Foreskin keratinocyte (primary cell): ENCODE measurements at places on chromosomes 2 and 18. TPM values are rescaled to one million over a fixed set of nuclear protein-coding genes. Genes with fewer than 3 reads are reported as not detected.

Gene NLRC4
- polyA plus RNA-seq: not detected in 2 replicates

Gene ADGRF3
- polyA plus RNA-seq: not detected in 2 replicates

Gene GPBAR1
- 0.11 and 0.12 TPM in 2 replicates for polyA plus RNA-seq

Gene GYPC
- polyA plus RNA-seq: 0.03 TPM in 1 of 2 replicates, not detected in the other

Gene MALL
- polyA plus RNA-seq: 56.1 and 66.0 TPM in 2 replicates

Gene SLC30A3
- polyA plus RNA-seq: 0.04 TPM in 2 replicates

Gene KCNG2
- polyA plus RNA-seq: not detected in 2 replicates

Gene MPV17
- polyA plus RNA-seq: 91.3 and 93.6 TPM in 2 replicates

Gene C1GALT1C1L
- polyA plus RNA-seq: 0.27 TPM in 1 of 2 replicates, not detected in the other

Gene RPL37A
- polyA plus RNA-seq: 5,509 and 5,859 TPM in 2 replicates

Gene IL36G
- polyA plus RNA-seq: 0.43 and 0.50 TPM in 2 replicates

Gene ACMSD
- not detected in 2 replicates for polyA plus RNA-seq

Gene CIB4
- not detected in 2 replicates for polyA plus RNA-seq

Gene ARID5A
- polyA plus RNA-seq: 8.2 and 8.4 TPM in 2 replicates

Gene PDE11A
- 0.01 TPM in 1 of 2 replicates, not detected in the other for polyA plus RNA-seq

Gene PRLH
- polyA plus RNA-seq: not detected in 2 replicates

Gene GATA6
- 0.03 and 0.06 TPM in 2 replicates for polyA plus RNA-seq

Gene TDRD15
- polyA plus RNA-seq: not detected in 2 replicates

Gene HAAO
- polyA plus RNA-seq: 0.47 and 0.57 TPM in 2 replicates

Gene TMBIM1
- polyA plus RNA-seq: 367 and 396 TPM in 2 replicates

Gene TFPI
- polyA plus RNA-seq: 0.14 and 0.16 TPM in 2 replicates

Gene SERPINB11
- polyA plus RNA-seq: not detected in 2 replicates

Gene SNTG2
- not detected in 2 replicates for polyA plus RNA-seq

Gene SNORC
- polyA plus RNA-seq: 0.63 and 0.89 TPM in 2 replicates

Gene GKN1
- 0.10 and 0.18 TPM in 2 replicates for polyA plus RNA-seq

Gene CAMKMT
- 5.2 and 6.7 TPM in 2 replicates for polyA plus RNA-seq

Gene MTHFD2
- 85.6 and 90.9 TPM in 2 replicates for polyA plus RNA-seq

Gene SALL3
- polyA plus RNA-seq: not detected in 2 replicates
